ENCODE measurements at places on chromosomes 2 and 18.

DNA sequence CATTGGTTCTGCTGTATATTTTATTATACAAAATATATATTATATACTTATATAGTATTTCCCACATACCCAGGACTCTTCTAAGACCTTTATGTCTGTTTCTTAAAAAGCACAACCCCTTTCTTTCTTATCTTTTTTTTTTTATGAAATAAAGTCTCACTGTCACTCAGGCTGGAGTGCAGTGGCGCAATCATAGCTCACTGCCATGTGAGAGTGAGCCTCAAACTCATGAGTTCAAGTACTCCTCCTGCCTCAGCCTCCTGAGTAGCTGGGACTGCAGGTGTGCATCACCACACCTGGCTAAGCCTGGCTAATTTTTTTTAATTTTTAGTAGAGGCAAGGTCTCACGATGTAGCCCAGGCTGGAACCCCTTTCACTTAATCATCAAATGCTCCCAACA, 72.3 kb downstream of the CLHC1 start:
- DNase-seq = no peak

GRCh38 chr2:105641389-105641811, 103.3 kb upstream of the NCK2 start:
- DNase-seq = no peak

- DNase-seq = no peak
Observed at GRCh38 chr18:10259901-10260300, 194.5 kb upstream of the APCDD1 start.

GRCh38 chr18:35497027-35497369, 762 bp downstream of the INO80C start:
- peak; percentile 50 for DNase-seq

GRCh38 chr2:143284087-143284675, 155.0 kb downstream of the ARHGAP15 start:
- DNase-seq = no peak

DNA sequence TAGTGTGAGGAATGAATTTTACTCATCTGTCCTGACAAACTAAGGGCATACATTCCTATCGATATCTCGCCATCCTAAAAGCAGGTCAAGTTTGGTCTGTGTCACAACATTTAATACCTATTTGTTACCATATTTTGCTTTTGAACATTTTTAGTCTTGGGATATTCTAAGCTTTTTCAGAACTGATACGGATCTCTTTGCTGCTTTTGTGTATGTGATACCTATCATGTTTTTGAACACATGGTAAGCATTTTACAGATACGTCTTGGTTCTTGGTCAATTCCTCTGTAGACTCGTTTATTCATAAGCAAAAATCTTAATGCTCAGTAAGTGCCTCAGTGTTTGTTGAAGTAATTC, 592 bp downstream of the ZNF397 start:
- no peak for DNase-seq

DNA sequence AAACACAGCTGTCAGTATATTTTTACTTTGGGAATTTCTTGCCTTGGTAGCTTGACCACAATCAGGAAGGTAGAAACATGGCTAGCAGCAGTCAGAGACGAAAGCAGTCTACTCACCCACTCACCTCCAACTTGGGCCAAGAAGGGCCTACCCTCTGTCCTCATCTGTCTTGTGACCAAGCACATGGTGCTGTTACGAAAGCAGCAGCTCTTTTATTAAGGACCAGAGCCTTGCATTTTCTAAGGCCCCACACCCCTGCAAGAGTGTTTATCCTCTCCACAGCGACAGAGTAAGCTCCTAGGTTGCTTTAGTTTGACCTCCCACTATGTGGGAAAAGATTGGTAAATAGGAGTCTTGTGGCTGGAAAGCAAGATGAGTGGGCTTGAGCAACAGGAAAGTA, 31.3 kb upstream of the MSTN start:
- no peak for DNase-seq

DNA sequence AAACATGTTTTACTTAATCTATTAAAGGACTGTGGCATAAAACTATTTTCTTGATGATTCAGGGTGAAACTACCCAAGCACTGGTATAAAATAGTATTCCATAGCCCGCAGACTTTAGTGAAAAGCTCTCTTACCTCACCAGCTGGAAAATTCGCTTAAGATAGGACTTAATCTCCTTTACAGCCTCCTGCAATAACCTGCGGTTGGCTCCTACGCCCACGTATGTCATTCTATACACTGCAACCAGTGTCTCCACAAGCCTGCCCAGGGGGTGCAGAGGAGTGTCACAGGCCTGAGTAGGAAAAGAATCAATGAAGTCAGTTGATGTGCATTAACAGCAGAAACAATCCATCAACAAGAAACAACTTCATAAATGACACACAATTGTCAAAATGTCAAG, 11.3 kb upstream of the MPP4 start:
- DNase-seq = no peak

GRCh38 chr18:54033052-54033451, 191.4 kb downstream of the MBD2 start:
- no peak for DNase-seq

GRCh38 chr2:179512281-179513035, 247.8 kb upstream of the SESTD1 start:
- no peak for DNase-seq

DNA sequence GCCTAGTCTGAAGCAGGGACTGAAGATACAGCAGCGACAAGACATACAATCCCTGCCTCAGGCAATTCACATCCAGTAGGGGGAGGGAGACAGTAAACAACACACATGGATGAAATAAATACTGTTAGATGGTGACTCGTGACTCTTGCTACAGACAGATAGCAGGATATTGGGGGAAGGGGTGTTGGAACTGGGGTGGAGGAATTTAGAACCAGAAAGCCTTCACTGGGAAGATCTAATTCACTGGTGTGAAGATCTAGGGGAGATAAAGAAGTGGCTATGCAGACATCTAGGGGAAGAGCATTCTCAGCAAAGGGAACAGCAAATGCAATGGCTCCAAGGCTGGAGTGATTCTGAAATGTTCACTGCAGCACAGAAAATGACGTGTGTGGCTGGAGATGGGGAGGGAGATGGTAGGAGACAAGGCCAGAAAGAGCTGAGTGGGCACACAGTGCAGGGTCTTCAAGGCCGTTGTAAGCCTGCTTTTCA, 52.6 kb upstream of the TMEM163 start:
- DNase-seq = no peak

- DNase-seq = no peak
Observed at GRCh38 chr2:100494712-100495111, 24.4 kb downstream of the NMS start.

- DNase-seq = no peak
Observed at GRCh38 chr2:160256507-160256906, 56.4 kb upstream of the ITGB6 start.

GRCh38 chr2:109591206-109591605, 22.6 kb downstream of the SEPTIN10 start:
- DNase-seq = no peak

DNA sequence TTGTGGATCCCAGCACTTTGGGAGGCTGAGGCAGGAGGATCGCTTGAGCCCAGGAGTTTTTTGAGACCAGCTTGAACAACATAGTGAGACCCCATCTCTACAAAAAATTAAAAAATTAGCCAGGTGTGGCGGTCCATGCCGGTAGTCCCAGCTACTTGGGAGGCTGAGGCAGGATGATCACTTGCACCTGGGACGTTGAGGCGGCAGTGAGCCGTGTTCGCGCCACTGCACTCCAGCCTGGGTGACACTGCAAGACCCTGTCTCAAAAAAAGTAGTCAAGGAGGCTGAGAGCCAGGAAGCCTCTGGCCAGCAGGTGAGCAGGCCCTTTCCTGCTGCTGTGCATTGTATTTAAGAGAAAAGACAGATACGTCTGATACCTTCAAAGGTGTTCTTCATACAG, 11.1 kb upstream of the PROC start:
- DNase-seq = no peak

DNA sequence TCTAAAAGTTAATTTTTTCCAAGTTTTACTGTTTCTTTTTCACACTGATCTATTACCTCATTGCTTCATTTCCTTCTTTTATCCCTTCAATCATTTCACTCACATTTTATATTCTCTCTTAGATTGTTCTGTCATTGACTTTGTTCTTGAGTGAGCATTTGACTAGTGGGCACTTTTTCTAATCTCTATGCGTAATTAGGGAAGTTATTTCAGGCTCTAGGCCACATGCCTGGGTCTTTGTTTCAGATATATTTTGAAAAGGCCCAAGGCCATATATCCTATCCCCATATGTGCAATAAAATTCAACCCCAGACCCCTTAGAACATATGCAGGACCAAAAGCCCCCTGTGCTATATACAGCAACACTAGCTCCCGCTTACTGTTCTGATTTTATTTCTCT, 61.2 kb downstream of the MSH6 start:
- no peak for DNase-seq

DNA sequence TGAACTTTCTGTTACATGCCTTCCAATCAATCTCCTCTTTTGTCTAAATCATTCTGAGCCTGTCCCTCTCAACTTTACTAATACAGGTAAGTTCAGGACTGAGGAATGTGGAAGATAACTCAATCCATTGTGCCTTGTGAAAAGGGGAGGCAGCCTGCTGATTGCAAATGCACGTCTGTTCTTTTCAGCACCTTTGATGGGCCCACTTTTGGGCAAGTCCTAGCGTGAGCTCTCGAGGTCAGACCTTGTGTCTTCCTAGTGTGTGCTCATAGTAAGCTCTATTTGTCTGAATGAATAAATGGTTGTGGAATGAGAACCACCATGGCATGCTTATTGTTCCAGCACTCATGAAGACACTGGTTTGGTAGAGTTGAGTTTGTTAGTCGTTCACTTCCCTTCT, 50.4 kb upstream of the REL start:
- peak; percentile 93 for DNase-seq

- no peak for DNase-seq
Observed at GRCh38 chr2:131132729-131133128, 27.6 kb downstream of the PLEKHB2 start.

GRCh38 chr2:222160944-222161343, 137.9 kb downstream of the PAX3 start:
- no peak for DNase-seq

- no peak for DNase-seq
Observed at GRCh38 chr2:127586136-127586535, 50.7 kb downstream of the MYO7B start.

- peak; percentile 35 for DNase-seq
Observed at GRCh38 chr2:231634951-231635875, 42.5 kb downstream of the TEX44 start.

GRCh38 chr18:3526421-3527354, 76.7 kb downstream of the TGIF1 start:
- DNase-seq = no peak

DNA sequence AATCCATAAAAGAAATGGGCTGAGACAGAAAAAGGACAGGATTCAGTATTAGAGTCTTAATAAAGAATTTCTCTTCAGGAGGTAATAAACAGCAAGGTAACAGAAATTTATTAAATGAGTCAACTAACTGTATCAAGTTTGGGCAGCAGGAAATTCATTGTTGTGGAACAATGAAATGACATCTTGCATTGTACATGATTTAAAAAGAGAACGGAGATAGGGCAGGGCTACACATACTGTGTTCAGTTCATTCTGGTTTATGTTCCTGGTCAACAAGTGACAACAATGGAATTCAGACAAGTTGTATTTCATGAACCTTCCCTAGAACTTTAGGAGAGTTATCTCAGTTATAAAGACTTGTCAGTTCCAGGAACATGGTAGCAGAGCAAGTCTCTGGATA, 961.3 kb downstream of the SOCS6 start:
- no peak for DNase-seq

DNA sequence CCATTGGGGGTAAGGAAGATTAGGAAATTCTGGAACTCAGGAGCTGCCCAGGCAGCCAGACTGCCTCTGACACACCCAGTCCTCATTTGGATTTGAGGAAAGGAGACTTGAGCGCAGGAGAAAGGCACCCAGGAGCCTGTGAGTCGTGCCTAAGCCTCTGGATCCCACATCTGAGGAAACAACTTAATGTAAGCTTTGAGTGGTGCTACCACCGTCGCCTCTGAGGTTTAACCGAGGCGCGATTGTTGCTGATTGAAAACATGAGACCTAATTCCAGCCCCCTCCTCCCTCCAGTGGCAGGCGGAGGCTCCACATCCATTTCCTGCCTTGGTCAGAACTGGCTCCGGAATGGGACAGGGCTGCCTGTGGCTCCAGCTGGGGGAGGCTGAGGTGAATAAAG, 176.7 kb upstream of the PKDCC start:
- DNase-seq = no peak

DNA sequence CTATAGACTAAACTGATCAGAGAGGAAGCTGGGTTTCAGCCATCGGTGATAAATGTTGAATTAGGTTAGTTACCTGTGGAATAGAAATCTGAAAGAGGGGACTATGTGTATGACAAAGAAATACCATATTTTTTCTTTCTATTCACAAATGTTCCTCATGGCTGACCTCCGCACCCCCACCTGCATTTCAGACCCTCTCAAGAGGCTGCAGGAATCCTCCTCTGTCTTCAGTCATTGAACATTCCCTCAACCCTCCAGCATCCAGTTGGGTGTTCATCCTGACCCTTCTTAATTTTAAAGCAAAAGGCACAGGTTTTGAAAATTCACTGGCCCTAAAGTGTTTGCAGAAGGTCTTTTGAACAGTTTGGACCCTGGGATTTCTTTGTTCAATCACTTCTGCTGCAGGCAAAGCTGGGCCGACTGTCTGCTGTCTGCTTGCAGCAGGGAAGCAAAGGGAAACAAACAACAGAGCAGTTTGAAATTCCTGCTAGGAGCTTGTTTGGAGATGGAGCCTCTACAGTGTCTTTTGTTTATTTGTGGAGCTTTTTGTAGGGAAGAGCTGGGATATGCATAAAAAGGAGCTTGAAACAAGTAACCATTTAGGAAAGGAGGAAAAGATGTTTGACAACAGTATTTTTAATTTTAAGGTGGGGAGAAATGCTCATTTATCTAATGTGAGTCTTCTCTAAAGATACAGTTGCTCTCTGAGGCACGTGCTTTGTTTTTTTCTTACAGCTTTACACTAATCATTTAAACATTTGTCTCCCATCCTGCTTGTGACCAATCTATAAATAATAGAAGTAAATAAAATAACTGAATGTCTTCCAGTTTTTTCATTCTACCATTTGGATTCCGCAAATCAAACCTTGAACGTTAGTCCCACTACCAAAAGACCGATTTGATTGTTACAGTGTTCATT, 213.3 kb upstream of the MMADHC start:
- no peak for DNase-seq

GRCh38 chr2:120431386-120432292, 85.7 kb downstream of the INHBB start:
- DNase-seq = no peak

- DNase-seq = no peak
Observed at GRCh38 chr2:69163556-69163955, 150.6 kb downstream of the ANTXR1 start.

- DNase-seq = peak; percentile 41
Observed at GRCh38 chr2:139439100-139439499, 658.9 kb upstream of the NXPH2 start.

- no peak for DNase-seq
Observed at GRCh38 chr2:200417366-200417765, 92.5 kb downstream of the KCTD18 start.

DNA sequence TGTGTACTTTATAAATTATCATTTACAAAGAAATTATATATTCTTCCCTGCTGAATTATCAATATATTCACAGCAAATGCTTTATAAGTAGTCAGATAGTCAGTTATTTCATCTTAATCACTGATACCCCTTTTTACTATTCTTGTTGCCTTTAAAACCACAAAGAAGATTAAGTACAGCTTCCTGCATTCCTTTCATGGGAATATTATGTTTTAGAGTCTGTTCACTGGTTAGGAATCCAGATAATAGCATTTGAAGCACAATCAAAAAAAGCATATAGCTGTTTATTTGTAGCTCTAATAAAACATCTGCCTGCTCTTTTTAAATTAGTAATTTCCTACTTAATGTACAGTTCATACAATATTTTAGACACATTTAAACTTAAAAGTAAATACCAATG, 508.9 kb downstream of the FBXO15 start:
- peak; percentile 82 for DNase-seq

All from foreskin keratinocyte (primary cell).